ENCODE measurements at places on chromosomes 5 and 9.

- DNase-seq: no peak
Measured at GRCh38 chr5:134432174-134432573, 20.5 kb upstream of the CDKN2AIPNL start.

GRCh38 chr5:53087621-53088121 lies 21.9 kb downstream of the MOCS2 start:
- DNase-seq: peak; percentile 40

DNA sequence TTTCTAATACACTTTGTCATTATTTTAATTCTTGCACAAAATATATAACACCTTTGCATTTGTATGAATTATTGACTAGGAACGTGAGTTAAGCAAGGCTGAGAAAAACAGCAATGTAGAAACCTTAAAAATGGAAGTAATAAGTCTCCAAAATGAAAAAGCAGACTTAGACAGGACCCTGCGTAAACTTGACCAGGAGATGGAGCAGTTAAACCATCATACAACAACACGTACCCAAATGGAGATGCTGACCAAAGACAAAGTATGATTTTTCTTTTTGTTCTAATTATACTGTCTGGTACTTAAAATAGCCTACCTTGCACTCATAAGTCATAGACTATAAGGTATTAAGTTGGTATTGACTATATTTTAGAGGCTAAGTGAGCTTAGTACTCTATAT lies 34.4 kb downstream of the RAD50 start:
- no peak for DNase-seq

GRCh38 chr9:33043671-33044070 lies 18.6 kb downstream of the DNAJA1 start:
- DNase-seq: no peak

- no peak for DNase-seq
Measured at GRCh38 chr9:126430124-126430523, 103.5 kb downstream of the MVB12B start.

- no peak for DNase-seq
Measured at GRCh38 chr5:69035665-69036064, 58.1 kb upstream of the SLC30A5 start.

- no peak for DNase-seq
Measured at GRCh38 chr5:40490464-40491111, 189.1 kb upstream of the PTGER4 start.

- no peak for DNase-seq
Measured at GRCh38 chr5:149544028-149544420, 7.2 kb downstream of the CSNK1A1 start.

- no peak for DNase-seq
Measured at GRCh38 chr5:40464511-40464910, 215.2 kb upstream of the PTGER4 start.

GRCh38 chr5:100841358-100842076 lies 61.6 kb downstream of the ST8SIA4 start:
- DNase-seq: no peak

GRCh38 chr5:179288809-179289185 lies 56.5 kb downstream of the ADAMTS2 start:
- DNase-seq: no peak

DNA sequence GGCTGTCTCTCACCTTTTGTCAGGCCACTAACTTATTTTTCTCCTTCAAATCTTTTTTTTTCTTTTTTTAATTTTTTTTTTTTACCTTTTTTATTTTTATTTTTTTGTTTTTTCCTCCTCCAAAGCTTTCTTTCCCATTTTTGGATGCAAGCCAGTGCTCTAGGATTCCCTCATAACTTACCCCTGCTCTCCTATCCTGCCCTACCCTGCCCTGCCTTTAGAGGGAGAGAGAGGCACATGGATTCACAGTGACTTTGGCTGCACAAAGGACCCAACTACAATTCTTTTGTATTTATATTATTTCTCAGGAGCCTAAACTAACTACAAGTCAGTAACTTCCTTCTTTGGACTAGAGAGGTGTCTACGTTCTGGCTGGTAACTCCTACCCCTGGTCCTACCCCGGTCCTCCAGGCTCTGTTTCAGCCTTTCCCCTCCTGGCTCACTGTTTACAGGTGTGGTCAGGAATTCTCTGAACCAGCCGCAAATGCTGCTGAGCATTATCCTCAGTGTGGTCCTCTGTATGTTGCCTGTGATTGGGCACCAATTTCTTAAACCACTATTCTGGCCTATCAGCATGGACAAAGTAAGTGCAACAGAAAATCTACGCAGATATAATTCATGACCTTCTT lies 8.4 kb upstream of the RUSC2 start:
- DNase-seq: peak; percentile 47

- DNase-seq: no peak
Measured at GRCh38 chr5:590346-590745, 21.8 kb upstream of the CEP72 start.

DNA sequence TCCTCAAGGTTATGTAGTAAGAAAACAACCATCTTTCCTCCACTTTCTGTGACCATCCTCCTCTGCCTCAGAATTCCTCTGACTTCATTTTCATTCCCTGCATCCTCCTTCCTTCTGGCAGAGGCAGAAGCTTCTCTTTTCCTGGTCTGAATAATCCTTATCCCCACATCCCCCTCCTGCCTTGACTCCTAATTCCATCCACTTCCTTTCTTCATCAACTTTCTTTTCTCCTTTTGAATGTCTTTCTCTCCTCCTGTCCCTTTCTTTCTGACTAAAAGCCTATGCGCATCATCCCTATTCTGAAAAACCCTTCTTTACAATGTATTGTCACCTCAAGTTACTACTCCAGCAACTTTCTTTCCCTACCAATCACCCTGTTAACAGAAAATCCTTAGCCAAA lies 79.0 kb downstream of the CDO1 start:
- no peak for DNase-seq

- no peak for DNase-seq
Measured at GRCh38 chr5:40078898-40079575, 600.7 kb upstream of the PTGER4 start.

DNA sequence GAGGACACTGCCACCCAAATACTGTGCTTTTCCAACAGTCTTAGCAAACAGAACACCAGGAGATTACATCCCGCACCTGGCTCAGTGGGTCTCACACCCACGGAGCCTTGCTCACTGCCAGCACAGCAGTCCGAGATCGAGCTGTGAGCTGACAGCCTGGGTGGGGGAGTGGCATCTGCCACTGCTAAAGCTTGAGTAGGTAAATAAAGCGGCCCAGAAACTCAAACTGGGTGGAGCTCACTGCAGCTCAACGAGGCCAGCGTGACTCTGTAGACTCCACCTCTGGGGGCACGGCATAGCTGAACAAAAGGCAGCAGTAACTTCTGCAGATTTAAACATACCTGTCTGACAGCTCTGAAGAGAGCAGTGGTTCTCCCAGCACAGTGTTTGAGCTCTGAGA lies 28.8 kb downstream of the EPB41L4A start:
- no peak for DNase-seq

- DNase-seq: no peak
Measured at GRCh38 chr5:138745268-138745667, 8.0 kb upstream of the CTNNA1 start.

GRCh38 chr5:75461679-75462078 lies 49.8 kb downstream of the CERT1 start:
- no peak for DNase-seq

DNA sequence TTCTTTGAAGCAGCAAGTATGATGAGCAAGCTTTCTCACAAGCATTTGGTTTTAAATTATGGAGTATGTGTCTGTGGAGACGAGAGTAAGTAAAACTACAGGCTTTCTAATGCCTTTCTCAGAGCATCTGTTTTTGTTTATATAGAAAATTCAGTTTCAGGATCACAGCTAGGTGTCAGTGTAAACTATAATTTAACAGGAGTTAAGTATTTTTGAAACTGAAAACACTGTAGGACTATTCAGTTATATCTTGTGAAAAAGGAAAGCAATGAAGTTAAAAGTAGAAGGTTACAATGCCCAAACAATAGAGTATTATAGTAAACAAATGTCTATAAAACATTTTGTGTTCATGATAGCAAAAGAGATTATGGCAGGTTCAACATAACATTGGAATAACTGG lies 88.6 kb downstream of the JAK2 start:
- no peak for DNase-seq

GRCh38 chr9:110146373-110146772 lies 61.6 kb downstream of the C9orf152 start:
- no peak for DNase-seq

- no peak for DNase-seq
Measured at GRCh38 chr5:74441616-74442015, 198.9 kb downstream of the ENC1 start.

- no peak for DNase-seq
Measured at GRCh38 chr9:118782790-118783463, 586.3 kb downstream of the BRINP1 start.

GRCh38 chr9:33196736-33197135 lies 29.6 kb upstream of the B4GALT1 start:
- DNase-seq: no peak

DNA sequence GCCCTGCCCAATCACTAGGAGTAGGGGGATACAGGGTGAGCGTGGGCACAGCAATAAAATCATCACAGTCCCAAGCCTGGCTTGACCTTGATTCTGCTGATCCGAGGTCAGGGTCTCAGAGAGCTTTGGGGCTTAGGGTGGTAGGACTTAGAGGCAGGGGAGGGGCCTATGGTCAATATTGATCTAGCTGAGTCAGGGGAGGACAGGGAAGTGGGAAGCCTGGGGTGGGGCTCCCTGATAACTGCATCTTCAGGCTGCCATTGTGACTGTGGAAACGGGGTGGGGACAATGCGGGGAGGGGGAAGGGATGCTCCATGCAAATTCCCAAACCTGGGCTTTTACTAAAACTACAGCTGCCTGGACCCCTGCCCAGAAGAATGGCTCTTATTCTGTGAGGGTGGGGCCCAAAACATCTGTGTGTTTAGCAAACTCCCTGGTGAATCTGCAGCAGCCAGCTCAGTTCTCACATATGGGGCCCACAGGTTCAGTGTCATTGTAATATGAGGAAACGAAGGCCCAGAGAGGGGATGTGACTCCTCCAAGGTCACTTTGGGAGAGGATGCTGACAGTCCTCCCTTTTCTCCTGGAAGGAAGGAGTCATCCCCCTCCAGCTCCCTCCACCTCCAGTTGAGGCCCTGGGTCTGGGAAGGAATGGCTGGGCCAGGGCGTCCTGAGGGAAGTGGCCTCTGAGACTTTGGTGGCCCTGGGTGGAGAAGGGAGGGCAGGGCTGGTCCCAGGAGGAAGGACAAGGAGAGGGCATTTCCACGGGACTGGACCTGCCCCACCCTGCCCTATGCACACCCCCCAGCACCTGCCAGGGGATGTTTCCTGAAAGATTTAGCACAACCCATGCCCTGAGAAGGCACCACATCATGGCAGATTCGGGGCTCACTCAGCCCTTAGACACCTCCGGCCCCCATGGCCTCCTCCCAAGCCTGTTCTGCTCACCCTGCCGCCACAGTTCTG lies 26.4 kb downstream of the SLC6A7 start:
- DNase-seq: peak; percentile 31

GRCh38 chr9:4317681-4318080 lies 17.8 kb upstream of the GLIS3 start:
- no peak for DNase-seq

GRCh38 chr5:138932171-138932810 lies 57.2 kb upstream of the LRRTM2 start:
- no peak for DNase-seq

DNA sequence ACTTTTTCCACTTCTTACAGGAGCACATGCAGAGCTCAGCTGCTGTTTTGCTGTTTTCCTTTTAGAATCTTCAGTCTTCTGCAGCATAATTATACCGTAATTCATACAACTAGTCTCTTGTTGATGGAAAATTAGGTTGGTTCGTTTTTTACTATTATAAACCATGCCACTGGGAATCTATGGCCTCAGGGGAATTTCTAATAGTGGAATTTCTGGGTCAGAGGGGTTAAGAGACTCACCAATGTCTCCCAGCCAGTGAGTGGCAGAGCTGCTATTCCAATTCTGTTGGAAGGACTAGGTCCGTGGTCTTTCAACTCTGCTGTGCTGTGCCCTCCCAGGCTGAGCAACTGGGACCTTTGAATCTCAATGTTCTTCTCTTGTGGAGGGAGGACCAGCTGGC lies 282.5 kb downstream of the ZSWIM6 start:
- no peak for DNase-seq

DNA sequence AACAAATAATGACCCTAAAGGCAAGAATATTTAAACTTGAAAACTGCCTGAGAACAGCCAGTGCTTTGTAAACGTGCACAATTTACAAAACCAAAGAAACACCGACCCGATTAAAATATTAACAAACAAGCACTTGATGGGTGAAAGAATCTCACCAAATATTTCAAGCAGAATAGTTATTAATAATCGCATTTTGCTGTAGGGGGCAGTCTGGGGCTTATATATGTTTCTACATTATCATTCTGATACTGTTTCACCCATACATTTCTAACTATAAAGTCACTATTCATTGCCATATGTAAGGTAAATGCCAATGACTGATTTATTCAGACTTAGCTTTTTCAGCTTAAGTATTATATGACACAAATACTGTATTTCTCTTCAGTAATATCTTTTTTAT lies 37.7 kb downstream of the UBAP2 start:
- no peak for DNase-seq

- DNase-seq: no peak
Measured at GRCh38 chr9:13428766-13429165, 149.3 kb upstream of the MPDZ start.

GRCh38 chr9:113220467-113221002 lies 542 bp downstream of the FKBP15 start:
- DNase-seq: no peak

DNA sequence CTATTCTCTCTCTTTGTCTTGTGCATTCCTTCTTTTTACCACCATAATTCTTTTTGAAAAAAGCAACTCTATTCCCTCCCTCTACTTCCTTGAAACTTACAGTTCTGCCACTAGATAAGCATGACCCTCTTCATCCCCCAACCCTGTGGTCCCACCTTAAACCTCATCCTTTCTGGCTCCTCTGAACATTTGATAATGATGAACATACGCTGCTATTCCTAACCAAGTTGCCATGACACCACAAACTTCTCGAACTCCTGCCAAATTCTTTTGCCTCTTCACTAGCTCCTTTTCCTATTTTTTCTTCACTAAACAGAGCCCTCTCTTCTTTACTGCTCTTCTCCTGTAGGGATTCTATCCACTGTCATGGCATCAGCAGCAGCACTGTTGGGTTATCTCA lies 57.1 kb downstream of the MOCS2 start:
- no peak for DNase-seq

- DNase-seq: no peak
Measured at GRCh38 chr5:53922508-53923498, 362.4 kb downstream of the NDUFS4 start.

DNA sequence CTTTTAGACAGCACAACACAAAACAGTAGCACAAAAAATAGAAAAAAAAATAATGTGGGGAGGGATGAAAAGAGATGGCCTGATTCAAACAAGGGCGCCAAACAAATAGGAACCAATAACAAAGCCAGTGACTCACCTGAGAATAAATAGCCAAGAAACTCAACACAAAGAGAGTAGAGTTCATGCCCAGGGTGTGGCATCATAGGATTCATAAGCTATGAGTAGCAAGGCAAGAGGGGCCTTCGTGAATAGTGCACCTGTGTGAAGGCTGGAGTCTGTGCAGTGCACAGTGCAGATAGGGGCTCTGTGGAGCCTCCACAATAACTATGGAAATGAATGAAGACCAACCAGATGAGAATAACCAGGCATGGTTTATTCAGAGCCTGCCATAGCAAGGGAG lies 541.7 kb downstream of the SPOCK1 start:
- DNase-seq: no peak

Data from testis (tissue), 5 donors.